ENCODE measurements at places on chromosomes 11 and 22.

GRCh38 chr11:128745311-128746136, 51.7 kb downstream of the FLI1 start:
- no peak for DNase-seq

DNA sequence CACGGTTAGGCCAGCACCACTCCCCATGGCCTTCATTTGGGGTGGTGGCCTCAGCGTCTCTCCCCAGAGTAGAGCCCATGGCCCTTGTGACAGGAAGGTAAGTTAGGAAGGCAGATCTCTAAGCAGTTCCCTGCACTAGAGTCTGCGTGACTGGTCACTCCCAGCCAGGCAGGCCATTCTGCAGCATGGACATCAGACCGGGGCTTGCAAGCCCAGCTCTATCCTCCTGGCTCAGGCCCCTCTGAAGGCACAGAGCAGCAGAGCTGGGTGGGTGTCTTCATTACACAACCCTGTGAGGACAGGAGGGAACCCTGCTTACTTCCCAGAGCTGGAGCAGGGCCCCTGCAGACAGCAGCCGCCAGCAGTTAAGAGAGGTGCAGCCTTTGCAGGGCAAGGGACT, 77.3 kb downstream of the PIWIL3 start:
- no peak for DNase-seq

GRCh38 chr22:20173246-20173645, 22.4 kb upstream of the CCDC188 start:
- DNase-seq = no peak

- DNase-seq = no peak
Observed at GRCh38 chr11:10155793-10156490, 138.1 kb downstream of the SBF2 start.

- no peak for DNase-seq
Observed at GRCh38 chr22:45210991-45211390, 29.7 kb downstream of the KIAA0930 start.

GRCh38 chr22:23086787-23087186, 16.5 kb downstream of the GNAZ start:
- DNase-seq = no peak

GRCh38 chr11:130979386-130979972, 63.2 kb upstream of the SNX19 start:
- DNase-seq = no peak

GRCh38 chr11:8807544-8808225, 103.3 kb upstream of the AKIP1 start:
- peak; percentile 69 for DNase-seq

- peak; percentile 49 for DNase-seq
Observed at GRCh38 chr22:39514373-39514973, 5.9 kb upstream of the ATF4 start.

DNA sequence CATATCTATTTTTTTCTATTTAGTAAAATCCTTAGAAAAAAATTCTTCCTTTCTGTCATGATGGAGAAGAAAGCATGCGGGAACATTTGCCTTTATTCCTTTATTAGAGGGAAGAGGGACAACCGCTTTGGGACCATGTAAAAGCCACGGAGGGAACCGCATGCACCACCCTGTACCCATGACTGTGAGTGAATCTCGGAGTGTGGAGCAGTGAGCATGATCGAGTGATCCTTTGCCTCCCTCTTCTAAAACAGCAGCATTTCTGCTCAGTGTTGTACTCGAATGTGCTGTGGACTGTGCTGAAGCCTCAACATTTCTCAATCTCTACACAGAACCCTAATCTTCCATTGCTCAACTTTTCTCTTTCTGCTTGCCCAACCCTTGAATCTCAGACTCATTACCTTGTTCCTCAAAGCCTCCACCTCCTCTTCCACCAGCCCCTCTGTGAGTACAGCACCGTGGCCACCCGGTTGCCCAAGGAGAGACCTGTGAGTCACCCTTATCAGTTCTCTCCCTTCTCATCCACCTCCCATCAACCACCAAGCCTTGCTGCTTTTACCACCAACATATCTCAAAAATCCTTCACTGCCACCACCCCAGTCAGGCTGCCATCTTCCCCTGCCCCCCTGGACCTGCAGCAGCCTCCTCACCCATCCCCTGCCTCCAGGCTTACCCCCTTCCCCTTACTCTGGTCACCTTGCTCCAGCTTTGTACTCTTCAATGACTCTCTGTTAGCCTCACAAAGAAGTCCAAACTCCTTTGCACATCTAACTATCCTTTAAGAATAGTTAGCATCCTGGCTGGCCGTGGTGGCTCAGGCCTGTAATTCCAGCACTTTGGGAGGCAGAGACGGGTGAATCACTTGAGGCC, 103.1 kb downstream of the NAT10 start:
- no peak for DNase-seq

DNA sequence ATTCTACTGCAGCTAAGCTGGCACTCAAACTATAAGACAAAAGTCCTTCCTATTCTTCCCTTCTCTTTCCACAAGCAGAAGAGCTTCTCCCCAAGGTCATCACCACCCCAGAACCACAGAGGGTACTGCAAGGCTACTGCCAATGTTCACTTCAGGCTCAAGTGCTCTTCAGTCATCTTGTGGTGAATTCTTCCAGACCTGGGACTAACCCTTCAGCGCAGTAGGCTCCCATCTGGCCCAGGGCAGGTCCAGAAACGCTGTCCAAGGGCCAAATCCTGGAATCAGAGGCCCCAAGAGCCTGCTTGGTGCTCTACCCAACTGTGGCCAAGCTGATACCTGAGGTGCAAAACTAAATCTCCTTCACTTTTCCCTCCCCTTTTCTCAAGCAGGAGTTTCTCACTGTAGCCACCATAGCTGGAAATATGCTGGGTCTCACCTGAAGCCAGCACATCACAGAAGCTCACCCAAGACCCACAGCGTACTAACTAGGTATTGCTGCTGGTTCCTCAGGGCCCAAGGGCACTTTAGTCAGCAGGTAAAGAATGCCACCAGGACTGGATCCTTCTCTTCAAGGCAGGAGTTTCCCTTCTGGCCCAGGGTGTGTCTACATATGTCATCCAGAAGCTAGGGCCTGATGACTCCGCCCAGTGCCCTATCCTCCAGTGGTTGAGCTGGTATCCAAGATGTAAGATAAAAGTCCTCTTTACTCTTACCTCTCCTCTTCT, 27.8 kb downstream of the FCHSD2 start:
- DNase-seq = no peak

GRCh38 chr22:21657360-21658032, 8.3 kb upstream of the PPIL2 start:
- no peak for DNase-seq

- DNase-seq = no peak
Observed at GRCh38 chr11:80309301-80309700, 868.5 kb upstream of the TENM4 start.

GRCh38 chr11:125319649-125320048, 155.1 kb downstream of the PKNOX2 start:
- no peak for DNase-seq

- no peak for DNase-seq
Observed at GRCh38 chr11:69479591-69480271, 1.7 kb upstream of the LINC01488 start.
